Activated CD8-positive, alpha-beta memory T cell treated with anti-CD3 and anti-CD28 coated beads for 1 hour (primary cell): ENCODE measurements at places on chromosomes 5 and 9.

DNA sequence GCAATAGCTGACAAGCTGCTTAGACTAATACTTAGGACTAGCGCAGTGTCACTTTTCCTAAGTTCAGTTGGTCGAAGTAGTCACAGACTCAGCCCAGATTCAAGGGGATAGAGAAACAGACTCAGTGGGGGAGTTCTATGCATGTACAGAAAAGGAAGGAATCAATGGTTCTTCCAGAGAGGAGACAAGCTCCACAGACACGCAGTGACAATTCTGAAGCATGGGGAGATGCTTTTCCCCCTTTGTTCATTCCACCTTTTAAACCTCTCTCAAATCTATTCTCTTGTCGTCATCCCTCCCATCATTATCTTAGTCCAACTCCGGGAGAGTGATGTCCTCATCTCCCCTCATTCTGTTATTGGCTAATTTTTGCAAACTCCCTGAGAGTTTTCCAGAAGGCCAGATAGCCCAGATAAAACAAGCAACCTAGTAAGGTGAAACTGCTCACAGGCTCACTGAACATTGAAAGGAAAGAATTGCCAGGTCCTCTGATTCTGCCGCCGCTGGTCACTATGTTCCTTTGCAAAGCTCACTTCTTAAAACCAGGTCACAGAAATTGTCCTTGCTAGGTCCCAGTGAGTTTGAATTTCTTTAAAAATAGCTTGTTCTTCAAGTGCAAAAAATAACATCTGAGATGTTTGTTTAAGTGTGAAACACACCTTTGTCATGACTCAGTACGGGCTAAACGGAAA lies 13.4 kb upstream of the STRBP start:
- DNase-seq, result no peak

- DNase-seq, result no peak
Measured at GRCh38 chr5:75439276-75439675, 72.2 kb downstream of the CERT1 start.

GRCh38 chr5:17995997-17996396 lies 361.7 kb downstream of the TAF11L14 start:
- DNase-seq, result no peak

GRCh38 chr5:136159457-136159856 lies 26.8 kb downstream of the SMAD5 start:
- DNase-seq, result no peak

DNA sequence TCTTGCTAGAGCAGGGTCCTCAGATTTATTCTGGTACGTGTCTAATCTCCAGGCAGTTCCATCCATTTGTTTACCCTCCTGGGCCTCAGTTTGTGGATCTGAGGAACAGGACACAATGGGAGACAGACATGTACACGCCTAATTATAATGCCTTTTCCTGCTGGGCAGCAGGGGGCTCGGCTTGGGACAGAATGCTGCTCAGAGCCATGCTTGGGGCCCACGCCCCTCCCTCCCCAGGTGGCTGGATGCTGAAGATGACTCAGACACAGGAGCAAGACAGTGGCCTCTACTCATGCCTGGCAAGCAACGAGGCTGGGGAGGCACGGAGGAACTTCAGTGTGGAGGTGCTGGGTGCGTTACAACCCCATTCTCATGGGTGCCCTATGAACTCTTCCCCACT lies 72.7 kb upstream of the ASS1 start:
- no peak for DNase-seq

DNA sequence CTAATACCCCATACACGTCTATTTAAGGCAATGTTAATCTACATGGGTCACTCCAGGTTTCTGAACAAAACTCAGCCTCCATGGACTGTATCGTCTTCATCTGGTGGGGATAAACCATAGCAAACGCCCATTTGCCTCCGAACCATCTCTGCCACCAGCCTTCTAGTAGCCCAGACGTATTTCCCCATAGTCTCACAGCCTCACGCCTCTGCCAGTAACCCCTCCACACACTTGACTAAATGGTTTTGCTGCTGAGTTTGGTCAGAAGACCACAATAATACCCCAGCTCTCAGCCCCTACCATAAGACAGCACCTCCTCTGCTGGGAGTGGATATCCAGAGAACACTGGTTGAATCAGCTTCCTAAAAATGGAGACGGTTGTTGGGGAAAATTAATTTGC lies 8.7 kb downstream of the ERAP2 start:
- no peak for DNase-seq

DNA sequence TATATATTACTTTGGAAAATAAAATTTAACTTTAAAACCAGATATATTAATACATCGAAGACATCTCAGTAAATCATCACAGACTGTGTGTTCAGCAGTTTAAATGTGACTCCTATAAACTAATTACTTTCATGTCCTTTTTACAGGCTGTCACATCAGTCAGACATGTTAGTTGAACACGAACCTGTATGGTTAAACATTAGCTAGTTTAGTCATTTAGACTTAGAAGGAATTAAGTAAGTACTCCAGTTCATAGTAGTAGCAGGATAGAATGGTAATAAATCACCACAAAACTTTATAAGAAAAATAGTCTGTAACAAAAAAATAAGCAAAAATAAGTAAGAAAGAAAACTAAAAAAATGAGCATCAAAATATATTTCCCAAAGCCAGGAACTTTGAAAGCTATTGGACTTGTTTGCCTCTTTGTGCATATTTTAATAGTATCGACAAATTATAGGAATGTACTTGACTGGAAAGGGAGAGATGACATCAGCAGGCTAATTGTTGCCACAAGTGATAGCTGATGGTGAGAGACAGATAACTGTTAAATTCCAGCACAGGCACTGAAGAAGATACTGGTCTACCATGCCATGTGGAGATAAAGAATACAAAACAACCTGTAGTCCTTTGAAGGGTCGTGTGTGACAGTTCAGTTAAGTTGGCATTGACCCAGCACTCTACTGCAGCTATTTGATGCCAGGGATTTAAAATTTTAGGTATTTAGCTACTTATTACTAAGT lies 83.9 kb downstream of the RIC1 start:
- no peak for DNase-seq

DNA sequence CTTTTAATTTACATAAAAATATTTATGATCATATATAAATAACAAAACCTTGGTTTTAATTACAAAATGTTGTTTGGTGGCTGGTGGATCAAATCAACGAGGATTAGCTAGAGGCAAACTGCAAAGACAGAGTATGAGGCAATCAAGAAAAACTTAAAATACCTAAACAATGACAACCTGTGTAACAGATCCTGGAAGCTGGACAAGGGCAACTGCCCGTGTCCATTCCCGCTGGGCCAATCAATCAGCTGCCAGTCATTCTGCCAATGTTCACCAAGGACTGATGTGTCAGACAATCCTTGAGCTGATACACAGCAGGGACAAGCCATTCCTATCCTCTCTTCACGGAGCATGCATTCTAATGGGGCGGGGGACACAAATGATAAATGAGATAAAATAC lies 3.2 kb upstream of the TENT4A start:
- DNase-seq, result no peak

GRCh38 chr9:114798780-114799427 lies 6.9 kb downstream of the TNFSF15 start:
- DNase-seq, result no peak

- DNase-seq, result no peak
Measured at GRCh38 chr9:6121707-6122106, 93.9 kb upstream of the IL33 start.

DNA sequence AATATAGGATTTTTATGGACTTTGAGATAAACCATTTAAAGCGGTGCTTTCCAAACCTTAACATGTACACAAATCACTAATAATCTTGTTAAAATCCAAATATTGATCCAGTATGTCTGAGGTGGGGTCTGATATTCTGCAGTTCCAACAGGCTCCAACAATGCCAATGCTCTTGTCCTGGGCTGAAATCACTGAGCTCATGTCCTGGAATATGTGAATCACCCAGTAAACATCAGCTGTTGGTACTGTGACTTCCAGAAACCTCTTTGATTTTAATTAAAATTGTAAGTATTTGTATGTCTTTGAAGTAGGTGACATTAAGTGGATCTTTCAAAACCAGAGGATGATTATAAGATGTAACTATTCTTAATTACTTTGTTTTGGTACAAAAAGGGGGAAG lies 52.8 kb upstream of the CAST start:
- DNase-seq, result no peak

DNA sequence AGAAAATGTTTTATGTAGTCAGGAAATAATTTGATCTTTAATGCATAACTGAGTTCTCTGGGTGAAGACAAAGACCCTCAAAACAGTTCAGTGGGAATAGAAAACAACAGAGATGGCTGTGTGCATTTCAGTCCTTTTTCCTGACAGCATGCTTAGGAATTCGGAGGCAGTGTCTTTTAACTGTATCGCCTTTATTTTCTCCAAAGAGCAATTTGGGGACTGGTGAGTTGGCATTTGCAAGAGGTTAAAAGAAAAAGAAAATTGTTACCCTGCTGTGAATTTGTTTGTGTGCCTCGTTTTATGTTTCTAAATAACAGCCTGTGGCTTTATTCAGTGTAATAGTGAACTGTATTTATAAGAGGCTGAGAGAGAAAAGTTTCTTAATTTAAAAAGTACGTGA lies 227.8 kb upstream of the DMAC1 start:
- DNase-seq, result no peak

DNA sequence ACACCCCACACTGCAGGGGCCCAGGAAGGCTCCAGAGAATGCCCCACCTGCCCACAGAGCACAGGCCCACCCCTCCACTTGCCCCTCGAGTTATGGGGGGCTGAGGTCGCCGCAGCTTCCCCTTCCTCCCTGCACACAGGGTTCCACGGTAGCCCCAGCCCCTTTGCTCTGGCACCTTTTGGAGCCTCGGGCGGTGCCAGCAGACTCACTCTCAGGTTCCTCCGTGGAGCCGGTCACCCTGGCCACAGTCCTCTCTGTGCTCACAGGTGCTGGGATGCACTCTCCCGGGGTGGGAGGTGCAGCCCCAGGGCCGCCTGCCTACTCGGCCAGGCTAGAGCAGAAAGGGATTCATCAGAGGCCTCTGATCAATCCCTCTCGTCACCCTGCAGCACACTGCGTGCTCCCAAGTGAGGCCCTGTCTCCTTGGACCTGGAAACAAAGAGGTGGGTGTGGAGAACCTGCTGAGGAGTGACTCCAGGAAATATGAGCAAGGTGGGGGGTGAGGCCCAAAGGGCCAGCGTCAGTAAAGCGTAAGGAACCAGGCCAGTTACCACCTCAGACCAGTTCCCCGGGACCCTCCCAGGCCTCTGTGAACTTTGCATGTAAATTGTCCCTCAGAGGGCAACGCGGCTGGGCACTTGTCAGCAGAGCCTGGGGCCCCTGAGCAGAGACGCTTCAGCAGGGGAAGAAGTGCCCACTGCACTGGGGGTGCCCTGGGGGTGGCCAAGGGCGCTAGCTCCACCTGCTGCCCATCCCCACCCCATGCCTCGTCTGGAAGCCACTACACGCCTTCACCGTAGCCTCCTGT lies 167.8 kb downstream of the OLFM1 start:
- DNase-seq, result no peak

- no peak for DNase-seq
Measured at GRCh38 chr9:129550199-129550839, 70.6 kb downstream of the C9orf50 start.

DNA sequence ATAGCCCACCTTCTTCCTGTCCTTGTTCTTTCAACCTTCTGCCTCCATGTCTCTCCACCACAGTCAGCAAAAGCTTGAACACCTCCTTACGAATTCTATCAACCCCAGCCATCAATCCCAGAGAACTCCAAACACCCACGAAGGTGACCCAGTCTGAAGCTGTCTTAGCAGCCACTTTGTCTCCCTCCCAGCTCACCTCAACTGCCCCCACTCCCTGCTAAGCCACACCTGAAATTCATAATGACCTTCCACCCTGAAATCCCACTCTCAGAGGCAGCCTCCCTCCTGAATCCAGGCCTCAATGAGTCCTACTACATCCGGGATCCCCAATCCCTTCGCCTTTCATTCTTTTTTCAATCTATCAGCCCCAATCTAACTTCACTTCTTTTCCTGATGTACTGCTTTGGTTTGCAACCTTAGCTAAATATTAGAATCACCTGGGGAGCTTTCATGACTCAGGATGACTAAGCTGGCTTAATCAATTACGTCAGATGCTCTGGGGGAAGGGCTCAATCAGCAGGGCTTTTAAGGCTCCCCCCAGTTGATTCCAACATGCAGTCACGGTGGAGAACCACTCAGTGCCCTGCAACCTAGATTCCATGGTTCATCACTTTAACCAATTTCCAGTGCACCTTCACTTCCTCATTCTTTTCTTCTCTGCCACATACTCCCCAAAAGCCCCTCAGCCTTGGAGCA lies 32.2 kb downstream of the BHMT start:
- DNase-seq, result no peak

GRCh38 chr9:101418518-101419430 lies 16.8 kb downstream of the ALDOB start:
- no peak for DNase-seq
